ENCODE measurements at places on chromosomes 16 and 17.

DNA sequence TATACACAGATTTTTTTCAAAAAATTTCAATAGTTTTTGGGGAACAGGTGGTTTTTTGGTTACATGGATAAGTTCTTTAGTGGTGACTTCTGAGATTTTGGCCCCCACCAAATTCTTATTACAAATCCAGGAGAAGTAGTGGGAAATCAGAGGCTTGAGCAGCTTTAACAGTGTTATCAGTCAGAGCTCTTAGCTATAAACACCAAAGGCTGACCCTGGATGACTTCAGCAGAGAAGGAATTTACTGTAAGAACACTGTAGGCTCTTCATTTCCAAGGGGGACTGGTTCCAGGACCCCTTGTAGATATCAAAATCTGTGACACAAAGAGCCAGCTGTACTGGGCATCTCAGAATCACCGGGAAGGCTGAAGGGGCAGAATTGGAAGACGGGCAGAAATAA, 17.8 kb downstream of the MPHOSPH6 start:
- DNase-seq, result no peak

DNA sequence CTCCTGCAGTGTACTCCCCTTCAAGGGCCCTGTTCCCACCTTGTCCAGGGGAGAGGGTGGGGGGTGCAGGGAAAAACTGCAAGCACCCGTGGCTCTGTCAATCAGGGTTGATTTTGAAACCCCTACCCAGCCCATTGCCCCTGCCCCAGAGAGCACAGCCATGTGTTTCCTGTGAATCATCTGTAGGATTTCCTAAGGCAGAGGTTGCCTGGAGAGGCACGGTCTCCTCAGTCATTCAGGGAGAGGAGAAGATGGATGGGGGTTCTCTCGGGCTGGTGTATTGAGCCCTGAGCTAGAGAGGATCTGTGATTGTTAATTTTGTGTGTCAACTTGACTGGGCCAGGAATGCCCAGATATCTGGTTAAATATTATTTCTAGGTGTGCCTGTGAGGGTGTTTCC, 3.5 kb upstream of the AGRP start:
- DNase-seq, result no peak

- no peak for DNase-seq
These were observed 48.6 kb upstream of the PVALEF start for GRCh38 chr17:81116704-81117103.

GRCh38 chr17:51354936-51355335, 94.6 kb downstream of the UTP18 start:
- DNase-seq, result no peak

- no peak for DNase-seq
These were observed 57.7 kb downstream of the SREBF1 start for GRCh38 chr17:17779015-17779611.

GRCh38 chr16:20628213-20628612, 52.0 kb upstream of the ACSM2B start:
- DNase-seq, result no peak

GRCh38 chr16:66030036-66030435, 336.5 kb upstream of the CDH5 start:
- DNase-seq, result no peak

GRCh38 chr17:66727634-66728570, 107.0 kb upstream of the CACNG5 start:
- DNase-seq, result peak; percentile 29

- DNase-seq, result no peak
These were observed 3.3 kb upstream of the GAA start for GRCh38 chr17:80097844-80098691.
